Activated CD4-positive, alpha-beta T cell treated with anti-CD3 and anti-CD28 coated beads, Interleukin-2, amount 10 ng/mL, durations not matched to agents 24 days and 14 days (primary cell): ENCODE measurements at places on chromosomes 5 and 9. TPM values are rescaled to one million over a fixed set of nuclear protein-coding genes. Genes with fewer than 3 reads are reported as not detected.

OR13C3 gene
- total RNA-seq, result not detected in 2 replicates

GOLM1 gene
- 5.5 and 6.6 TPM in 2 replicates for total RNA-seq

- peaks cover 2% of the 10 kb centered on the region for H3K27me3 ChIP-seq
- no peaks in the 10 kb centered on the region for H3K36me3 ChIP-seq
- H3K4me3 ChIP-seq, result no peak overlapping the region
Observed at GRCh38 chr9:106961623-106962022, 98.7 kb downstream of the ZNF462 start.

DNA sequence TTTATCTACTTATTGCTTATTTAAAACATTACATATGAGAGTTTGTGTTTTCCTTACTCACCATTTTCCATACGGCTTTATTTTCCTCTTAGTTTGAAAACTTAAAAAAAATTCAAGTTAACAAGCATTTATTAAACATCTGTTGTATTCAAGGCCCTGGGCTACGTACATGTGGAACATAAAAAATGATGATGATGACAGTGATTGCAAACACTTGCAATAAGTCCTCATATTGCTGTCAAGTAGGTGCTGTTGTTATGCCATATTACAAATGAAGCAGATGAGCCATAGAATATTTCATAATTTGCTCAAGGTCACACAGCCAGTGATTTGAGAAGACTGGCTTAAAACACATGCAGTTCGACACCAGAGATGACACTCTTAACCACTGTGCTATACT, 180.6 kb downstream of the COMMD10 start:
- H3K4me1 ChIP-seq, result no peaks in the 10 kb centered on the region
- H3K27me3 ChIP-seq, result no peaks in the 10 kb centered on the region
- no peak overlapping the region for H3K27ac ChIP-seq
- H3K36me3 ChIP-seq, result peaks cover 5% of the 10 kb centered on the region
- no peak overlapping the region for H3K4me3 ChIP-seq

GRCh38 chr5:172616730-172617129, 24.3 kb upstream of the NEURL1B start:
- DNase-seq, result no peak
- peaks cover 5% of the 10 kb centered on the region for H3K27me3 ChIP-seq
- H3K4me3 ChIP-seq, result no peak overlapping the region

- H3K36me3 ChIP-seq, result no peaks in the 10 kb centered on the region
- H3K27me3 ChIP-seq, result peaks cover 26% of the 10 kb centered on the region
- no peak overlapping the region for H3K4me3 ChIP-seq
Observed at GRCh38 chr5:96374653-96375052, 58.4 kb downstream of the PCSK1 start.

TOR4A gene
- 10.3 and 11.4 TPM in 2 replicates for total RNA-seq

DNA sequence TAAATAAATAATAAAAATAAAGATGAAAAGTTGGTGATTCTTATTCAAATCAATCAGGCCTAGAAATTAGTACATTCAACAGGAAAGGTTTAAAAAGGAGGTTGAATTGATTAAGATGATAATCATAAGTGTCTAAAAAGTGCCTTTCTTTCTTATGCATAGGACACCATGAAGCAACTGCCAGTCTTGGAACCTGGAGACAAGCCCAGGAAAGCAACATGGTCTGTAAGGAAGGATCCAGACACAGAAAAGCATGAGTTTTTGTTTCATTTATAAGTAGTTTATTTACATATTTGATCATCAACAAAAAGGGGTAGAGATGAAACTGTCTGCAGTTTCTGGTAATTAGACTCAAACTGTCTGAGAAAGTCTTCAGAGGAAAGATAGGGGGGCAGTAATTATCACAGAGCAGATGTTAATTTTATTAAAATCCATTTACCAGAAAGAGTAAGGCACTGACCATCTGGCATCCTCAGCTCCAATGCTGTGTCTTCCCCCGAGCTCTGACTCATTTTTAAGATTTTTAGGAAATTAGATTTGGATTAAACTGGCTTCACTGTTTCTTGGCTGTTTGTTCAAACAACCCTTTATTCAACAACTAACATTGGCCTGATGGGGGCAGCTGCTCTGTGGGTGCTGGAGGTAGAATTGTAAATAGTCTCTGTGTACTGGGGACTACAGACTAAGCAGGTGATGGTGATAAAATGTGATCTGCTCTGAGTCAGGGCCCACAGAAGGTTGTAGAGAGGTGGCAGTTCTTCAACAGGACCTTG, 2.7 kb downstream of the RABEPK start:
- peaks cover 2% of the 10 kb centered on the region for H3K27me3 ChIP-seq
- DNase-seq, result no peak
- H3K27ac ChIP-seq, result no peak overlapping the region
- H3K4me1 ChIP-seq, result peaks cover 9% of the 10 kb centered on the region
- H3K4me3 ChIP-seq, result no peak overlapping the region

FNIP1 gene
- 15.8 and 17.5 TPM in 2 replicates for total RNA-seq

PDE6A gene
- not detected in 2 replicates for total RNA-seq

TMOD1 gene
- total RNA-seq, result 0.71 and 0.91 TPM in 2 replicates

ORM2 gene
- not detected in 2 replicates for total RNA-seq

DNA sequence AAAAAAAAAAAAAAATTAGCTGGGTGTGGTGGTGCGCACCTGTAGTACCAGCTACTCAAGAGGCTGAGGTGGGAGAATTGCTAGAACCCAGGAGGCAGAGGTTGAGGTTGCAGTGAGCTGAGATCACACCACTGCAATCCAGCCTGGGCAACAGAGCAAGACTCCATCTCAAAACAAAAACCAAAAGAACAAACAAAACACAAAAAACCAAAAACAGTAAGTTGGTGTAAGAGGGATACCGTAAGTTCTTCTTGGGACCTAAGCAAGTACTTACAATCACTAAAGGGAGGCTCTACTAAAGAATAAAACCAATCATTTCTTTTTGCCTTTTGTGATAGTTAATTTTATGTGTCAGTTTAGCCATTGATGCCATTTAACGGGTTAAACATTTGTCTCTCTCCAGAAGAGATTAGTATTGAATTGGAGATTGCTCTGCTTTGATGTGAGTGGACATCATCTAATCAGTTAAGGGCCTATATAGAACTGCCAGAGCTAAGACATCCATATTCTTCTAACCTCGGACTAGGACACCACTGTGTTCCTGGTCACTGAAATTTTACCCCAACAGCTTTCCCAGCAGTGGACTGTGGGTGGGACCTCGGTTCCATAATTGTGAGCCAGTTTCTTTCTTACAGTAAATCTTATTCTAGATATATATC, 10.5 kb upstream of the ETF1 start:
- no peaks in the 10 kb centered on the region for H3K27me3 ChIP-seq
- no peak overlapping the region for H3K4me3 ChIP-seq
- DNase-seq, result no peak
- peaks cover 65% of the 10 kb centered on the region for H3K36me3 ChIP-seq
- H3K4me1 ChIP-seq, result peaks cover 9% of the 10 kb centered on the region

PCA3 gene
- not detected in 2 replicates for total RNA-seq

DNA sequence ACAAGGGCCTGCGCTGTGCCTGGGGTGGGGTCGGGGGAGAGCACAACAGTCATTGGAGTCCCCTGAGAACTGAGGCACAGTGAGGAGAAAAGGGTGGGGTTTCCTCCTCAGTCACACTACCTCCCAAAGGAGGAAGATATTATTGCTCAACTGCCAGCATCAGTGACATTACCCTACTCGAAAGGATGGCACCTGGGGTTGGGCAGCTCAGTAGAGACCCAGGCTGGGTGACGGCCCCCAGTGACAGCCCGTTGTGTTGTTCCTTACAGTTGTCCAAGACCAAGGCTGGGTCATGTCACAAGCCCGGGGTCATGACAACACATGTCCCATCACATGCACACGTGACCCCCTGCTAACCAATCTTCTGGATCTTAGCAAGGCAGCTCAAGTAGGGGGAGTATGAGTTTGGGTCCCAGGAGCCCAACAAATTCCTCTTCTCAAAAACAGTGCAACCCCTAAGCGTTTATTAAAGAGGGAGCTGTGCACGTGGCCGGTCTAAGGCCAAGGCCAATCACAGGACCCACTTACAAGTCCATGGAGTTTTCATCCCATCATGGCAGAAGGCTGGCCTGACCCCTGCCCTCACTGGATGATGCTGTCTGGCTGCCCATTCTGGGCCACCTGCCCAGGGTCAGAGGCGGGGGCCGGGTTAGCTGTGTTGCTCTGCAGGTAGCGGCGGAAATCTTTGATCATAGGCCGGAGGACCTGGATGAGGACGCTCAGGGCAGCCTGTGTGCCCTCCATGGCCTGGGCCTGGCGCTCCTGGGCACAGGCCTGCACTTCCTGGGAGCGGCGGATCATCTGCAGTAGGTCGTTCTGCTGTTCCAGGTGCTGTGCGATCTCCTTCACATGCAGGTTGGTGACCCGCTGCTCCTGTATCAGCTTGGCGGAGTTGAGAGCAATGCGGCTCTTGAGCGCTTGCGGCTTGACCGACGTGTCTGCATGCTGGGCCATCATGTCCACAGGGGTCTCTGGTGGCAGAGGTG, 4.0 kb downstream of the NAIF1 start:
- H3K27me3 ChIP-seq, result no peaks in the 10 kb centered on the region
- no peak overlapping the region for H3K4me3 ChIP-seq
- H3K36me3 ChIP-seq, result peaks cover 21% of the 10 kb centered on the region

DNA sequence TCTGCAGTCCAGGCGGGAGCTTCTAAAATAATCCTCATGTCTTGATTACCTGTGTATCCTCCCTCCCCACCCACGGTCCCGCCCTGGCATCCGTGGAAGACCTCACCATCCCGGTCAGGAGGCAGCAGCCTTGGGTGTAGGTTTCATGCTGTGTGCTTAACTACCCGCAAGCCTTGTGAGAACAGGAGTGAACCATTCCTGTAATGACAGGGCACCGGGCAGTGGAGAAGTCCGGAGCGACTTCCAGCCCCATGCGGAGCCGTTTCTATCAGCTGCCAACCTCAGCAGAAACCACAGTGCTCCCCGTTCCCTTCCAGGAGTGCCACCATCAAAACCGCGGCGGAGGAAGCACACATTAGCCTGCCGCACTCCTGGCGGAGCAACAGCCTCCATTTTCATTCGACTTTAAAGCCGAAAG, 123.5 kb upstream of the LMX1B start:
- peaks cover 25% of the 10 kb centered on the region for H3K27me3 ChIP-seq
- no peaks in the 10 kb centered on the region for H3K36me3 ChIP-seq
- H3K4me3 ChIP-seq, result no peak overlapping the region
- DNase-seq, result no peak
- no peak overlapping the region for H3K27ac ChIP-seq

DNA sequence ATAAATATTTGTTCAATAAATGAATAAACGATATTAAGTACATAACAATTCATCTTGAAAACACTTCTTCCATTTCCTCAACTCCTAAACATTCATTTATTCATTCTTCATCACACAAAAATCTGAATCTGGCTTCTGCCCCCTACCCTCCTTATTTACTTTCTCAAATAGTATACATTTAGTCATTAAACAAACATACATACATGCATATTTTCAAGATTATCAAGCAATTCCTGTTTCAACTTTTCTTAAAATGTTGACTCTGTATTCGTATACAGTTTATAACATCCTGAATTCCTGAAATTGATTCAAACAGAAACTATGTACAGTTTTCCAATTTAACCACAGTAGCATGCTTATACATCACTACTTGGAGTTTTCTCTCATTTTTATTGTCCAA, 129.0 kb downstream of the MUSK start:
- H3K27ac ChIP-seq, result no peak overlapping the region
- no peaks in the 10 kb centered on the region for H3K36me3 ChIP-seq
- no peak overlapping the region for H3K4me3 ChIP-seq
- no peaks in the 10 kb centered on the region for H3K27me3 ChIP-seq
- DNase-seq, result no peak
- H3K4me1 ChIP-seq, result no peaks in the 10 kb centered on the region

DNA sequence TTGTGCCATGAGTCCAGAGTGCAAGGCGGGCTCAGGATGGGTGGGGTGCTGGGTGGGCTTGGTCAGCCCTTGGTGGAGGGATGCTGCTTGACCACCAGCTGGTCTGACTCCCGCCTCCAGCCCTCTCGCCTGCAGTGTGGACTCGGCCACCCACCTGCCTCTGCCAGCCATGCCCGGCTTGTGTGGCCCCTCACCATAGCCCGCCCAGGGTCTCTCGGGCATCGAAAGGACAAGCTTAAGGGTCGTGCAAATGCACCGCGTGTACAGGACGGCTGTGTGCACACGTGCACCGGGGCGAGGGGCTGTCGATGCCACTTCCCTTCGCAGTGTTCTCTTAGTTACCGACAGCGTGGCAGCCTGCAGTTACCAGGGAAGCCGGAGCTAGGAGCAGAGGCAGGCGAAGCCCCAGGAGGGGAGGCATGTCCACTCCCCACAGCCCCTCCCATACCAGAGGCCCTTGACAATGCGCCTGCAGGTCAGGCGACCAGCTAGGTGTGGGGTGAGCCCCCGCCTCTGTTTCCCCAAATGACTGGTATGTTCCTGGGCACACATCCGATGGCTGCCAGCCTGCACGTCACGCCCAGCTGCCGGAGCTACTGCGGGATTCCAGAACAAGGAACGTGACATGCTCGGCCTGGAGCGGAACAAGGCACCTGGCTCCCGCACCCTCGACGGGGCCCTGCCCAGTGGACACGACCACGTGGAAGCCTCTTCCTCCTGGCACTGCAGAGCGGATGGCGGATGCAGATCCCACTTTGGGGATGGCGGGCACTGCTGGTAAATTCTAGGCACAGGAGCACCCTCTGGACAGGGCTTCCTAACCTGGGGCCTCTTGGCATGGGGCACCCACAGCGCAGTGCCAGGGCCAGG, 7.8 kb downstream of the LCN9 start:
- no peak overlapping the region for H3K27ac ChIP-seq
- H3K4me1 ChIP-seq, result no peaks in the 10 kb centered on the region
- H3K27me3 ChIP-seq, result no peaks in the 10 kb centered on the region
- H3K36me3 ChIP-seq, result no peaks in the 10 kb centered on the region

DNA sequence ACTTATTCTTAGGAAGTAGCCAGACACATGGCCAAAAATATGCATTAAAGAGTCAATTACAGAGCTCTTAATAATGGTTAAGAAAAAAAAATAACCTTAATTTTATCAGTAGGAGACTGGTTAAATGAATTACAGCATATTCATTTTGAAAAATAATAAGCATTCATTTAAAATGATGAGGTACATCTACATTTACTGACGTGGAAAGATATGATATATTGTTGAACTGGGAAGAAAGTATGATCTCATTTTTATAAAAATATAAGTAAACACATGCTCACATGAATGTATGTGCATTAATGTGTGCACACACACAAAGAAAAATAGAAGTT, 250.3 kb downstream of the ENC1 start:
- DNase-seq, result no peak
- H3K27ac ChIP-seq, result no peak overlapping the region
- peaks cover 5% of the 10 kb centered on the region for H3K27me3 ChIP-seq
- no peak overlapping the region for H3K4me3 ChIP-seq

- H3K4me3 ChIP-seq, result no peak overlapping the region
- H3K27ac ChIP-seq, result no peak overlapping the region
- no peaks in the 10 kb centered on the region for H3K4me1 ChIP-seq
- H3K36me3 ChIP-seq, result no peaks in the 10 kb centered on the region
- H3K27me3 ChIP-seq, result peaks cover 2% of the 10 kb centered on the region
Observed at GRCh38 chr5:173180331-173180730, 36.0 kb downstream of the BNIP1 start.

DNA sequence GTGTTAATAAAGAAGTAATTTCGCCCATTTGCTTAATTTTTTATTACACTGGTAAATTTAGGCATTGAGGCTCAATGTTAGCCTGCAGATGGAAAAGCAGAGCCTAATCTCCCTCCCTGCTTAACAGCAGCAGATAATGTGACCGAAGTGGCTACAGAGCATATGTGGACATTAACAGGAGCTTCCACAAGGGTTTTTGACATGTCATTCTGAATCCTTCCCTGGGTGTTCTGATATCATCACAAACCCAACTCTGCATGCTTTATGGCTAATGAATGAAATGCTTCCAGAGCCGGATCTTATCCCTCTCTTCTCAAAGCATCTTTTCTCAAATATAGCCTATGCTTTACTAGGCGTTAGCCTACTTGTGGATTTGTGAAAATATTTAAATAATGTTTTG, 208.6 kb downstream of the CAAP1 start:
- no peaks in the 10 kb centered on the region for H3K27me3 ChIP-seq
- no peak for DNase-seq
- no peaks in the 10 kb centered on the region for H3K36me3 ChIP-seq
- no peak overlapping the region for H3K27ac ChIP-seq
- H3K4me3 ChIP-seq, result no peak overlapping the region
